ENCODE measurements at places on chromosomes 13 and 19. TPM values are rescaled to one million over a fixed set of nuclear protein-coding genes. Genes with fewer than 3 reads are reported as not detected.

- ATAC-seq, result no peak
Measured at GRCh38 chr13:97057176-97057575, 62.9 kb upstream of the OXGR1 start.

- ATAC-seq, result no peak
Measured at GRCh38 chr19:6359568-6360341, 1.6 kb upstream of the CLPP start.

DNA sequence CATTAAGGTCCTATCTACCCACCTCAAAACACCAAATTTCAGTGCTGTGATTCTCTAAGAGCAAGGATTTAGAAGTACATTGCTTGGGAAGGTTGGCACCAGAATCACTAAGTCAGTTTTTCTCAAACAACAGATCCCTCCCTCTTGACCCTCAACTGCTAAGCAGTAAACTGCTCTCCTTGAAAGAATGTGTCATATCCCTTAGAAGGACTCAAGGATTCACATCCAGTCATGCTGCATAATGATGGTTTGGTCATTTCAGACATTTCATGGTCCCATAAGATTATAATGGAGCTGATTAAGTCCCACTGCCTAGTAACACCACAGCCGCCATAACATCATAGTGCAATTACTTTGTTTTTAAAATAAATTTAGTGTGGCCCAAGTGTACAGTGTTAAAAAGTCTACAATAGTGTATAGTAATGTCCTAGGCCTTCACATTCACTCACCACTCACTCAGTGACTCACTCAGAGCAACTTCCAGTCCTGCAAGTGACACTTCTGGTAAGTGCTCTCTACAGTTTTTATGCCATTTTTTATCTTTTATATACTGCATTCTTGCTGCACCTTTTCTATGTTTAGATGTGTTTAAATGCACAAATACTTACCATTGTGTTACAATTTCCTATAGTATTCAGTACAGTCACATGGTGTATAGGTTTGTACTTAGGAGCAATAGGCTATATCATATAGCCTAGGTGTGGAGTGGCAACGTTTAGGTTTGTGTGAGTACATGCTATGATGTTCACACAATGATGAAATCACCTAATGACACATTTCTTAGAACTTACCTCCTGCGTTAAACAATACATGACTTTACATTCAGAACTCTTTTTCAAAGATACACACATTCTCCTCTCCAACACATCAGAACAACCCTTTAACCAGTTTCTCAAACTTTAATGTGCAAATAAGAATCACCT, 15.7 kb upstream of the CCDC169 start:
- ATAC-seq, result peak; percentile 71

- ATAC-seq, result peak; percentile 32
Measured at GRCh38 chr19:58229255-58229639, 533 bp downstream of the ZNF544 start.

- no peak for ATAC-seq
Measured at GRCh38 chr19:3282564-3282963, 58.1 kb downstream of the CELF5 start.

GPC6 gene
- total RNA-seq, result 0.96 TPM

GRCh38 chr19:49442354-49442753, 1.0 kb upstream of the SLC17A7 start:
- no peak for ATAC-seq

All from esophagus mucosa (tissue), 1 donor.